ENCODE measurements at places on chromosomes 2 and 18. TPM values are rescaled to one million over a fixed set of nuclear protein-coding genes. Genes with fewer than 3 reads are reported as not detected.

DNA sequence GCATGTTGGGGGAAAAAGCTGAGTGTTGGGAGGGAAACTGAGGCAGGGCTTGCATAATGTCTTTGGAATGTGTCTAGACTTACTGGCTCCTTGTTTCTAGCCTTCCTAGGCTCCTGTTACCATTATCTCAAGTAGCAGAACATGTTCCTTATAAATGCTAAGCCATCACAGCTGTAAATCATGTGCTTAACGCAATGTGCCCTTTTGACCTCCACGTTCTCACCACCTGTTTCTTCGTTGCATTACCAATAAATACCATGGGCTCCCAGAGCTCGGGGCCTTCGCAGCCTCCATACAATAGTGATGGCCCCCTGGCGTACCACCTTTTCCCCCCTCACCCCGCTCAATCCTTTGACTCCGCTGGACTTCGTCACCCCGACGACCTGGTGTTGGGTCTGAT lies 54.0 kb upstream of the CWC22 start:
- no peaks in the 10 kb centered on the region for H3K4me1 ChIP-seq
- no peak overlapping the region for H3K27ac ChIP-seq
- H3K4me3 ChIP-seq: no peak overlapping the region
- H3K36me3 ChIP-seq: no peaks in the 10 kb centered on the region
- H3K27me3 ChIP-seq: peaks cover 2% of the 10 kb centered on the region

DNA sequence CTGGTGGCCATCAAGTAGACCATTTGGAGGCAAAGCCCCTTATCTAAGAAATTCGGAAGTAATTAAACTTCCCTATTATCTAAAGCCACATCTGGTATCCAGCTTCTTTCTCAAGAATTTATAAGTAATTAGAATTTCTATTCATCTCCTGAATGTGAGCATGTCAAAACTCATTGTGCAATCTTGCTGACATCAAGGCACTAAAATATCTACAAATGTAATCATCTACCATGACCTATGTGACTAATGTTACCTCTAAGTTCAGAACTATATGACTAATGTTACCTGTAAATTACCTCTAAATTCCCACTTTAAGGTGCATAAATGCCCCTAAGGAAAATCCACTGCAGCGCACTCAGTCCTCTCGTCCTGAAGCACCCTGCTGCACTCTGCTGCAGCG lies 773.0 kb downstream of the CPS1 start:
- H3K36me3 ChIP-seq: no peaks in the 10 kb centered on the region
- H3K27ac ChIP-seq: no peak overlapping the region
- no peaks in the 10 kb centered on the region for H3K27me3 ChIP-seq
- no peak for DNase-seq
- H3K4me3 ChIP-seq: no peak overlapping the region

GRCh38 chr2:19673213-19673791 lies 228.5 kb downstream of the TTC32 start:
- H3K4me1 ChIP-seq: no peaks in the 10 kb centered on the region
- H3K4me3 ChIP-seq: no peak overlapping the region

DNA sequence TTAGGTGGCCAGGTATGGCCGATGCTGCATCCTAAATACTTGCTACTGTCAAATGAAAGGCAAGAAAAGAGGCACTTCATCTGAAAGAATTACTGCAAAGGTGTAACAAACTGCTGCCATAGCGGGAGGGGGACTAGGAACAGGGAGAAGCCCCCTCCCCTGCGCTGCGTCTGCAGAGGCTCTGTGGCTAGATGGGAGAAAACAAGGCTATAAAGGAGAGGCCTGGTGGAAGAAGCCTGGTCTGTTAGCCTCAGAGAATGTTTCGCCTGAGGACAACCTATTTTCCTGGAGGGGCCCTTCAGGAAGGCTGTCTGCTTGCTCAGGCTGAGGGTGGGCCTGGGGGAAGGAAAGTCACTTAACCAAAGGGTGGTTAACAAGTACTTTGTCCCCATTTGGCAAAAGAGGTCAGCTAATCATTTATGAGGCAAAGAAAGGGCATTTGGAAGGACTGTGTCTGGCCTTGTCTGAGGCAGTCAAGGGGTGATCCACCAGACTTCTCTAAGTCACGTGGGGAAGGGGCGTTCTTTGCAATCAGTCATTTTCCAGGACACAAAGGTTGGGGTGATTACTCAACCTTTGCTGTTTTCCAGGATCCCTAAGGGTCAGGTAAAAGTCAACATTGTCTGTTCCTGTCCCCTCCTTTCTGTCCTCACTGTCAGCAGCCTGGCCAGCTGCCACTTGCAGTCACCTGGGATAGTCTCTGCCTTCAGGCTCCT lies 103.0 kb upstream of the TMEM200C start:
- no peak overlapping the region for H3K4me3 ChIP-seq
- H3K27ac ChIP-seq: no peak overlapping the region
- H3K4me1 ChIP-seq: no peaks in the 10 kb centered on the region
- H3K27me3 ChIP-seq: no peaks in the 10 kb centered on the region
- no peak for DNase-seq

DNA sequence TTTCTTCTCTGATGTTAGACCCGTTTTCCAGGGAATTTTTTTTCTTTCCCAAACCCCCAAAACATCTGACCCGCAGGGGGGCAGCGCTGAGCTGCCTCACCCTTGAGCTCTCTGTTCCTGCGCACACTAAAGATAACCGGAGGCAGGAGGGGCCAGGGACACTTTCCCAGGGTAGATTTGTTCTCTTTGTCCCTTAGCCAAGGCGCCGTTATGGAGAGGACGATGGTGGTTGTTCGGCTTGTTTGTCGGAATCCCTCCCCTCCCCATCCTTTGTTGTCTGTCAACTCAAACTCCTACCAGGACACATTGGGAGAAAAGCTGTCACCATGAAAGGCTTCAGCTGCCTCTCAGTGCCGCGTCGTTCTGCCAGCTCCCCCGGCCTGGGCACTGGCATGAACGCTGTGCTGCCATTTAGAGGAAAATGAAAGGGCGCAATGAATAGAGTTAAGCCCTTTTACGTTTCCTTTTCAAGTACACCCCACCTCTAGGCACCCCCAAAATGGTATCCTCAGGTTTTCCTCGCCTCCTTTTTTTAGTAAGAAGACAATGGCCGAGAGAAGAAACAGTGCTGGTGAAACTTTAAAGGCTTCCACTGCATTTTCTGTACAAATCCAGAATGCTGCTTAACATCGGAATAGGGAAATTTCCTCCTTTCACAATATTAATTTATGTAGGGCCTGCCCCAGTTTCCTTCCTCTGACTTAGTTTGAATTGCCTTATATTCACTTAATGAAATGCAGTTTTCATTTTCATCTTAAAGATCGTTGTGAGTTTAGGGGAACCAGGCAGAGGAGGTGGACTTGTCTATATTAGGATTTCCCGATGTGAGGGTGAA lies 62.1 kb downstream of the RND3 start:
- no peaks in the 10 kb centered on the region for H3K4me1 ChIP-seq
- no peak overlapping the region for H3K27ac ChIP-seq
- H3K36me3 ChIP-seq: no peaks in the 10 kb centered on the region
- DNase-seq: no peak

- DNase-seq: no peak
- no peaks in the 10 kb centered on the region for H3K27me3 ChIP-seq
- H3K4me1 ChIP-seq: peaks cover 38% of the 10 kb centered on the region
- H3K4me3 ChIP-seq: no peak overlapping the region
Observed at GRCh38 chr2:10325278-10326145, 22.8 kb downstream of the HPCAL1 start.

DNA sequence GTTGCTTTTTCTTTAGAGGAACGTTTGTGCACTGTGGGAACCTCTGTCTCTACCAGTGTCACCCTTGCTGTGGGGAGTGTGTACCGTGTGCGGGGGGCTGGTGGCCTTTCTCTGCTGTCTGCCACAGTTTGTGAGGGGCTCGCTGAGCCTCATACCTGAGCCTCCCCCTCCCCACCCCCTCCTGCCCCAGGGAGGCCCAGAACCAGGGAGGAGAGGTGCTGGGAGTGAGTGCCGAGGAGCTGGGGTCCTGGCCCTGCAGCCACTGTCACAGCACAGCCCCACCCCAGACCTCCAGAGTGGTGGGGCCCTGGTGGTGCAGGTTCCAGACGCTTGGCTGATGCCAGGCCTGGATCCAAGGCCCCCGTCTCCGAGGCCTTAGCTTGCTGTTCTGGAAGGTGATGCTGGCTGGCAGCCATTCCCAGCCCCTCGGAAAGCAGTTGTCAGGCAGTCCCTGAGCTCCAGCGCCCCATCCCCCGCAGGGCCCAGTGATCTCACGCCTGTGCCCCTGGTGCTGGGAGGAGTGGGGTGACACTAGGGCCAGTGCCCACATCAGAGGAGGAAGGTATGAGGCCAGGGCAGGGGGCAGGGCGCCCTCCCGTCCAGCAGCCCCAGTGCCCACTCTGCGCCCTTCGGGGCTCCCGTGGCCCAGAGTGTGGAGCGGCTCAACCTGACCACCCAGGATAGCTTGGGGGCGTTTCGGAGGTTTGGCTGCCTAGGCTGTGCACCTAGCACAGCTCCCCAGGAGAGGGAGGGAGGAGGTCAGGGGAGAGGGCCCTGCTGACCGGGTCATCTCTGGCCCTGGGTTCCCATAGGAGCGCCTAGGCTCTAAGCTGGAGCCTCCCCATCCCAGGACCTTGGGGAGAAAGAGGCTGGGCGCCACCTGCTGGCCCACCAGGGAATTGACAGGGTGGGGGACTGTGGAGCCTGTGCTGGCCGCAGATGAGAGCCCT lies 53.0 kb upstream of the ALPP start:
- no peak overlapping the region for H3K4me3 ChIP-seq
- peaks cover 53% of the 10 kb centered on the region for H3K4me1 ChIP-seq
- H3K27ac ChIP-seq: no peak overlapping the region
- H3K27me3 ChIP-seq: no peaks in the 10 kb centered on the region
- peak; percentile 75 for DNase-seq

GRCh38 chr2:187644486-187644885 lies 90.3 kb upstream of the TFPI start:
- DNase-seq: no peak
- H3K36me3 ChIP-seq: no peaks in the 10 kb centered on the region
- no peak overlapping the region for H3K27ac ChIP-seq
- no peak overlapping the region for H3K4me3 ChIP-seq
- H3K27me3 ChIP-seq: no peaks in the 10 kb centered on the region

GREB1L gene
- total RNA-seq: not detected

DNA sequence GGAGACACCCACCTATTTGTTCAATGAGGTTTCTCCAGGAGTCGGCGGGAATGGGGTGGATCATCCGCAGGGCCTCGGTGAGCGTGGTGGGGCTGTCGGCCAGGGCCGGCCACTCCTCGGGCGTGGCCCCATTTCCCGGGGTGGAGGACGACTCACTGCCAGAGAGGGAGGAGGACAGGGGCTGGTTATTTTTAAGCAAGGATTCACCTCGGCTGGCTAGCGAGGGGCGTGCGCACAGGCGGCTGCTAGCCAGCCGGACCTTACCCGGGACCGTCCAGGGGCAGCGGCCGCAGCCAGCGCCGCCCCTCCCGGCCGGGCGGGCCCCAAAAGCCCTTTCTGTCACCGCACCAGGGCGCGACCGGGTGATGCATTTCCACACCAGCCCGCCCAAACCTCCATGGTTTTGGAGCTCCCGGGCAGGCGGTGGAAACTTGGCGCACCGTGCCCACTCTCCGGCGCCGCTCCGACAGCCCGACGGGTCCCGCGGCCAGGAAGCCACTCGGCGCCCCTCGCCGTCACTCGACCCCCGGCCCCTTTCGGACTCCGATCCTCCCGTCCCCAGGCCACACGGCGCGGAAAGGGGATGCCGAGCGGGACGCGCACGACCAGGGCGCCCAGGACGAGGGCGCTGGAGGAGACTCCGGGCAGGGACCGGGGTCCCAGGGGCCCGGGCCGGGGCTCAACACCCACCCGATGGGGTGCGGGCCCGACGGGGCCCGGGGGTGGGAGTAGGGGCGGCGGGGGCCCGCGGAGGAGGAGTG lies 57.1 kb downstream of the SNORC start:
- no peak for DNase-seq
- H3K4me1 ChIP-seq: peaks cover 6% of the 10 kb centered on the region
- H3K36me3 ChIP-seq: no peaks in the 10 kb centered on the region

DNA sequence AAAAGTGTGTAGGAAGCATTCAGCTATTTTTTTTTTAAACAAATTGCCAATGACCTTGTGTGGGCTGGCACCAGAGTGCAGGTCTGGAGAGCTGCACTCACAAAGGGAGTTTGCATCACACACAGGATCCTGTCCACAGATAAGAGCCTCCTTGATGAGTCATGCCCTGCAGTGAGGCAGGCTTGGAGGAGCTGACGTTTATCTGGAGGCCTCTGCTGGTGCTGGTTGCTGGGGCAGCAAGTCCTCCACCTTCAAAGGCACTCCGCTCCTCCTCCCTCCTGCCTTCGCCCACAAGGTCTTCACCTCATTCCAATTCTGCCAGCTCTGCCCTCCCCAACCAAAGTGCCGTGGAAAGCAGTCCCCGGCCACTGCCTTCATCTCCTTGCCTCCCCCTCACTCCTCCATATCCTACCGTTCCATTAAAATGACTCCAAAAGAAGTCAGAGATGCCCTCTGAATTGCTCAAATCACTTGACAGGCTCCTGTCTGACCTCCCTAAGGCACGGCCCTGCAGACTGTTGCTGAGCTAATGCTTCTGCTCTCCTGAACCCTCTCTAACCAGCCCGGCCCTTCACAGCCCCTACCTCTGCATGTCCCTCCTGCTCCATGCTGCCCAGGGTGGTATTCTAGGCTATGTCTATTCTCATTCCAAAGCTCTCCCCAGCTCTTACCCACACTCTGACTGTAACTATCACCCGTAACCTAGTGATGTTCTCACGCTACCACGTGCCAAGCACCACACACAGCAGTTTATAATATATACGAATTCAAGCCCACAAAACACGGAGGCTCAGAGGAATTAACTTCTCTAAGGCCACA lies 30.9 kb downstream of the LONRF2 start:
- H3K4me1 ChIP-seq: peaks cover 11% of the 10 kb centered on the region
- no peaks in the 10 kb centered on the region for H3K36me3 ChIP-seq
- H3K27ac ChIP-seq: no peak overlapping the region

GALR1 gene
- total RNA-seq: not detected

SGPP2 gene
- 0.11 TPM for total RNA-seq

- H3K4me3 ChIP-seq: no peak overlapping the region
- peaks cover 7% of the 10 kb centered on the region for H3K27me3 ChIP-seq
- no peak for DNase-seq
- no peak overlapping the region for H3K27ac ChIP-seq
- H3K36me3 ChIP-seq: no peaks in the 10 kb centered on the region
Observed at GRCh38 chr2:11508279-11508678, 25.6 kb upstream of the GREB1 start.

SETBP1 gene
- 7.0 TPM for total RNA-seq

GRCh38 chr2:69099541-69099940 lies 86.6 kb downstream of the ANTXR1 start:
- H3K4me3 ChIP-seq: no peak overlapping the region
- H3K27me3 ChIP-seq: peaks cover 10% of the 10 kb centered on the region
- no peaks in the 10 kb centered on the region for H3K4me1 ChIP-seq
